DMS 273 treated with DMSO at 0.1 percent for 48 hours (cell line): ENCODE measurements at places on chromosomes 4 and X.

GRCh38 chr4:54585321-54586000 is 72.3 kb upstream of the KIT start:
- DNase-seq: no peak

DNA sequence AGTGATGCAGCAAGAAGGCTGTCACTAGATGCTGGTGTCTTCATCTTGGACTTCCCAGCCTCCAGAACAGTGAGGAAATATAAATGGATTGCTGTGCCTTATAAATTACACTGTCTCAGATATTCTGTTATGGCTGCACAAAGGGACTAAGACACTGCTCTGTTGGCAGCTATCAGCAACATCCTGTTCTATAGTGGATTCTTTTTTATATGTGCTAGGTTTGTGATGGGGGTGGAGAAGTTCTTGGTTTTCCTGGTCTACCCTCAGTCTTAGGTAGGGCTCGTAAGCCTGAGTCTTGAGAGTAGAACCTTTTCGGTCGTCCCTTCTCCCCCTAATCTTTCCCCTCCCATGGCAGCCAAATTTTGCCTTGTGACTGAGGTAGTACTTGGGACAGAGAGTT is 17.3 kb downstream of the STIM2 start:
- no peak for DNase-seq

DNA sequence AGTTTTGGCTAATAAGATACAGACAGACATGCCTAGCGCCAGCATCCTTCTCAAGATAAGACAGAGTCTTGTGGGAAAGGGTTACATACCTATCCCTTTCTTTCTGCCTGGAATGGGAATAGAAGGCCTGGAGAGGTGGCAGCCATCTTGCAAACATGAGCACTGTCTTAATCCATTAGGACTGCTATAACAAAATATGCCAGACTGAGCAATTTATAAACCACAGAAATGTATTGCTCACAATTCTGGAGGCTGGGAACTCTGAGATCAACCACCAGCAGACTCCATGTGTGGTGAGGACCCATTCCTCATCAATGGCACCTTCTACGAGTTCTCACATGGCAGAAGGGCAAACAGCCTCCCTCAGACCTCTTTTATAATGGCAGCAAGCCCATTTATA is 26.5 kb upstream of the NEIL3 start:
- no peak for DNase-seq

- peak; percentile 34 for DNase-seq
Measured at GRCh38 chrX:39336671-39337311, 535.5 kb downstream of the MID1IP1 start.

- no peak for DNase-seq
Measured at GRCh38 chr4:4673070-4673469, 131.2 kb upstream of the STX18 start.

- DNase-seq: no peak
Measured at GRCh38 chr4:163755013-163755412, 260.5 kb downstream of the TMA16 start.

GRCh38 chr4:3445111-3445820 is 3.5 kb downstream of the HGFAC start:
- DNase-seq: no peak

- DNase-seq: peak; percentile 29
Measured at GRCh38 chr4:129326571-129327460, 230.9 kb downstream of the C4orf33 start.

DNA sequence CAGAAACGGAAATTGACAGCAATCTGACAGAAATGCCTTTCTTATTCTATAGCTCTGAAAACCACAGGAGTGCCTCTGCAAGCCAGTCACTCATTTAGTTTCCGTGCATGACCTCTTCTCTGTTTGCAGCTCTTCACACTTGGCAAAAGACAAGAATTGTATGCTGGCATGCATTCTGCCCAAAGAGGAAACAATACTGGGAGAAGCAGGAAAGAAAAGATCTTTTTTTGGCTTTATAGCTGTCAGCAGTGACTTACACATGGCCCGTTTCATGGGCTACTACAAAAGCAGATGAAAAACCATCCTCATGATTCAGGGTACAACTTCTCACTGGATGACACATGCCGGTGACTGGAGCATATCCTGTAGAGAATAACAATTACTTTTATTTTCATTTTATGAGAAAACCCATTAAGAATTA is 249.4 kb downstream of the ADAMTS3 start:
- no peak for DNase-seq

GRCh38 chrX:97968376-97969163 is 1084.9 kb downstream of the RPA4 start:
- no peak for DNase-seq

GRCh38 chr4:127997534-127998388 is 32.6 kb downstream of the ABHD18 start:
- DNase-seq: peak; percentile 6

GRCh38 chr4:33073811-33074210 is 2353.6 kb downstream of the PCDH7 start:
- no peak for DNase-seq

GRCh38 chr4:94571715-94572114 is 120.0 kb downstream of the PDLIM5 start:
- DNase-seq: no peak

DNA sequence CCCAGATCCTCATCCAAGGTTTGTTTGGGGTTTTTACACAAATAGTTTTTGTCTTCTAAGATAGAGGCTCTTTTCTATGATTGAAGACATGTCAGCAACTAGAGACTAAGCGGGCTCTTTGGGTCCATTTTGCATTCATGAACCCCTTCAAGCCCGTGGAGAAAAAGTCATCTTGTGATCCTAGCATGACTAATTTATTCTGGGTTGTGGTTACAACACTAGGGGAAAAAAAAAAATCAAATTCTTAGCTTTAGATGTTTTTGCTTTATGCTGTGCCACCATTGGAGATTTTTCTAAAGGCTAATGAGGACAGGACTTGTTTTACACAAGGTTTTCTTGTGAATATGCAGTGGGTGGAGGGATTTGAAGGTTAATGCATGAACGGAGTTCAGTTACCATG is 440.0 kb downstream of the PCDH7 start:
- no peak for DNase-seq
